ENCODE measurements at places on chromosomes 4 and X.

- no peak for DNase-seq
- no peak overlapping the region for H3K27ac ChIP-seq
- no peaks in the 10 kb centered on the region for H3K27me3 ChIP-seq
- H3K4me3 ChIP-seq = no peak overlapping the region
Observed at GRCh38 chr4:14434483-14434882, 567.8 kb upstream of the CPEB2 start.

DNA sequence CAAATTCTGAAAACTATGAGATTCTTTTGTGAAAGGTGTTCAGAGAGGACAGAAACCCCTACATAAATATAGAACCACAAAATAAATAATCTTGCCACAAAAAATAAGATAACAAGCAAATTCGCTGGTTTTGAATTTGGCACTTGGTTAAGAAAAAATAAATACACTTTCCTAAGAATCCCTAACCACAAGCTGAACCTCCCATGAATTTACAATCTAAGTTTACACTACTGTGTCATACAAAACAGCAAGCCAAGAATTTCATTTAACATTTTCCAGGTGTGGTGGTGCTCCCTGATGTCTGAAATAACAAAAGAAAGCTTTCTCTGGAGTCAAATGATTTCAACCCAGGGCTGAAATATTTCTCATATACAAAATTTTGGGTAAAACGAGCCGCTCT is 121.0 kb downstream of the KCNIP4 start:
- H3K4me3 ChIP-seq = no peak overlapping the region
- H3K36me3 ChIP-seq = no peaks in the 10 kb centered on the region
- H3K27ac ChIP-seq = no peak overlapping the region
- no peaks in the 10 kb centered on the region for H3K4me1 ChIP-seq

- no peaks in the 10 kb centered on the region for H3K27me3 ChIP-seq
- no peak overlapping the region for H3K4me3 ChIP-seq
- H3K36me3 ChIP-seq = peaks cover 13% of the 10 kb centered on the region
- peaks cover 7% of the 10 kb centered on the region for H3K4me1 ChIP-seq
- DNase-seq = no peak
- H3K27ac ChIP-seq = no peak overlapping the region
Observed at GRCh38 chr4:184751585-184751956, 17.7 kb upstream of the CENPU start.

DNA sequence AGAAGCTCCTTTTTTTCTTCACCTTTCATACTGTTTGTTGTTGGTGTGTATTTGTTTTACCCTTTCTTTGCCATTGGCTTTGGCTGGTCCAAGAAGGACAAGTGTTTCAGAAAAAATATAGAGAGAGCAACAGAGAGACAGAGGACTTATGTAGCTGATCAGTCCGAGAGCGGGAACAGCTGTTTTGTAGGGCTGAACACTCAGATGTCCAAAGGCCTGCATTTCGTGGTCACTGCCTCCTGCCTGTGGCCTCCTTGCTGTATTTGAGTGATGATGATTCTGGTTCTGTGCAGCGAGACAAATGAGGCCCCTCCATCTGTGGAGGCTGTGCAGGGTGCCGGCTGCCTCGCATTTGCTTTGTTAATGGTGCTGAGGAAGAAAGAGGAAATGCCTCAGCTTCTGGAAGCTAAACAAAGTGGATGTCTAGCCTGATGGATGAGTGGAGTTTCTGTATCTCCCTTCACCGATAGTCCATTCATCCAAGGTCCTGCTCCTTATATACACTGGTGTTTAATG is 19.8 kb upstream of the STOX2 start:
- H3K27ac ChIP-seq = no peak overlapping the region
- no peaks in the 10 kb centered on the region for H3K4me1 ChIP-seq
- H3K4me3 ChIP-seq = no peak overlapping the region
- H3K27me3 ChIP-seq = no peaks in the 10 kb centered on the region
- DNase-seq = no peak

DNA sequence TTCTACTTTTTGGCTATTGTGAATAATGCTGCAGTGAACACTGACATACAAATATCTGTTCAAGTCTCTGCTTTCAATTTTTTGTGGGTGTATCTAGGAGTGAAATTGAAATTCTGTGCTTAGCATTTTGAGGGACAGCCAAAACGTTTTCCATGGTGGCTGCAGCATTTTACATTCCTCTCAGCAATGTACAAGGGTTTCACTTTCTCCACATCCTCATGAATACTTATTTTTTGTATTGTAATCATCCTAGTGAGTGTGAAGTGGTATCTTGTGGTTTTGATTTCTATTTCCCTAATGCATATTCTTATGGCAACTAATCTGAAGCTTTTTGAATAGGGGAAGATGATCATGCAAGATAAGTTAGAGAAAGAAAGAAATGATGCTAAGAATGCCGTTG is 40.3 kb downstream of the HSPA4L start:
- no peak overlapping the region for H3K4me3 ChIP-seq
- H3K27ac ChIP-seq = no peak overlapping the region
- H3K27me3 ChIP-seq = no peaks in the 10 kb centered on the region
- H3K36me3 ChIP-seq = no peaks in the 10 kb centered on the region

DNA sequence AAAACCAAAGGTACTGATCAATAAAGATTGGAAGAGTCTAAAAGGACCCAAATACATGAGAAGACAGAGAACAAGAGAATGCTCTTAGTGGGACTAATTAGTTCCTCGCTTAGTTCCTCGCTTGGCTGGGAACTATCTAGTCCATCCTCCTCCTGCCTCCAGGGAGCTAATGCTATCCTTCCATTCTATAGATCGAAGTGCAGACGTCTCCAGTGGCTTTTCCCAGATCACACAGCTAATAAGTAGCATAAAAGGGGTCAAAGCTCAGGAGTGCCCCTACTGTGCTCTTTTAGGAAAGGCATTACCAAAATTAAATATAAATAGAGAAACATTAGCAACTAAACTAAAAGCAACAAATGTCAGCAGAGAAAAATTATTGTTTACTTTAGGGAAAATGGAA is 42.3 kb upstream of the PPARGC1A start:
- H3K27me3 ChIP-seq = no peaks in the 10 kb centered on the region
- no peak overlapping the region for H3K27ac ChIP-seq
- H3K4me1 ChIP-seq = peaks cover 10% of the 10 kb centered on the region

DNA sequence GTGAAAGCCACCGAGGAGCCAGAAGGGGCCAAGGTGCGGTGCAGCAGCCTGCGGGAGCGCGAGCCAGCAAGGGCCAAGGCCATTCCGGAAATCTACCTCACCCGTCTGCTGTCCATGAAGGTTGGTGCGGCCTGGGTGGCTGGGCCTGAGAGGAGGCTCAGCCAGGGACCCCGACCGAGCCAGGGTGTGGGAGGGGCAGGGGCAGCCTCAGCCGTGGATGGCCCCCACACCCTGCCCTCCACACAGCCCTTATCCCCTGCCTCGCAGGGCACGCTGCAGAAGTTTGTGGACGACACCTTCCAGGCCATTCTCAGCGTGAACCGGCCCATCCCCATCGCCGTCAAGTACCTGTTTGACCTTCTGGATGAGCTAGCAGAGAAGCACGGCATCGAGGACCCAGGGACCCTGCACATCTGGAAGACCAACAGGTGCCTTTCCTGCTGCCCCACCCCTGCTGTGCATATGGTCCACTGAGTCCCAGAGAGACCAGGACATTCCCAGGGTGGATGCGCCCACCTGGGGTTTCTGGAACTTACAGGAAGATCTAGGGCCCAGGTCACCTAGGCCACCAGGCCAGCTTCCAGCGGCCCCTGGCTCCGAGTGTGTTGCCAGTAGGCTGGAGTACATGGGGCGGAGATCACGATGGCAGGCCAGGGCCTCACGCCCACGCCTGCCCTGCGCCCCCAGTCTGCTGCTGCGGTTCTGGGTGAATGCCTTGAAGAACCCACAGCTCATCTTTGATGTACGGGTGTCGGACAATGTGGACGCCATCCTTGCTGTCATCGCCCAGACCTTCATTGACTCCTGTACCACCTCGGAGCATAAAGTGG is 3.4 kb upstream of the SRPK3 start:
- no peak overlapping the region for H3K27ac ChIP-seq
- H3K4me3 ChIP-seq = no peak overlapping the region
- no peaks in the 10 kb centered on the region for H3K36me3 ChIP-seq
- no peak for DNase-seq
- no peaks in the 10 kb centered on the region for H3K27me3 ChIP-seq
